ENCODE measurements at places on chromosomes 13 and 19. TPM values are rescaled to one million over a fixed set of nuclear protein-coding genes. Genes with fewer than 3 reads are reported as not detected.

- DNase-seq: peak; percentile 77
Observed at GRCh38 chr19:11324079-11324661, 15.3 kb downstream of the RAB3D start.

DNA sequence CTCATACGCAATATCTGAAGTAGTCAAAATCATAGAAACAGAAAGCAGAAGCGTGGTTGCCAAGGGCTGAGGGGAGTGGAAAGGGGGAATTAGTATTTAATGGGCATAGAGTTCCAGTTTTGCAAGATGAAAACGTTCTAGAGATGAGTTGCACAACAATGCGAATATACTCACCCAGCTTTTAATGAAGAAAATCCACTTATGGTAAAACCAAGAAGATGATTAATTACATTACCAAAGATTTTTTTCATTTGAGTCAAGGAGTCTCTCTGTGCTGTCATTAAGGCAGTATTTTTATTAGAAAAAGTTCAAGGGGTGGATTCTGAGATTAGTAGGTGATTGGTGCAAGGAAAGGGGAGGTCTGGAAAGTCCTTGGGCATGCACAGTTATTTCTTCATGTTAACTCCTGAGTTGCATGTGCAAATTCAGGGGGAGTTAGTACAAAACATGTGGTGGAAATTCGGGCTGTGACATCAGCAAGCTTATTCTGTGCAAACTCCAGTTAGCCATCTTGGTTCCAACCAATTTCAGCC, 6.9 kb upstream of the CBY2 start:
- no peak for DNase-seq

DNA sequence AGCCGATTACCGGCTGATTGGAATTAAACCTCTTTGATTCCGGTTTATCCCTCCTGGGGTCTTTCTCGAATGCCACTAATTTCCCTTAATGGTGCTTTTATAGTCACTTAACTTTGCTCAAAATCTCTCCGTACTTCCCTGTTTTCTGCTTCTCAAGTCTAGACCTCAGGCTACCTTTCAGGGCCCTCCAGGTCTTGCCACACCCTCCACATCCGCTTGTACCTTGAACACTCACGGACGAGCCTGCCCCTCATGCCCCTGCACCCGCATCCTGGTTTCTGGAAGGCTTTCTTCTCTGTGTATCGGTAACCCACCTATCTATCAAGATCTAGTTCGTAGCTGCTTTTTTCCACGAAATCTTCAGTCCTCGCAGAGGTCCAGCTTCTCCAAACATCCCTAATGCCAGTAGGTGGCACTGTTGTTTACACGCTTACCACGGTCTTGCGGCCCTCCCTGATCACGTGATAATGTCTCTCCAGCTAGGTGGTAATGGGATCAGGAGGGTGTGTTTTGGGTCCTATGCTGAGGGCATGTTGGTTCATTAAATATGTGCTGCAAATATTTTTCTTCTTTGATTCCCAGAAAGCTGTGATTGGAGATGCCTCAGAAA, 13.8 kb downstream of the ATP12A start:
- DNase-seq: peak; percentile 12

DNA sequence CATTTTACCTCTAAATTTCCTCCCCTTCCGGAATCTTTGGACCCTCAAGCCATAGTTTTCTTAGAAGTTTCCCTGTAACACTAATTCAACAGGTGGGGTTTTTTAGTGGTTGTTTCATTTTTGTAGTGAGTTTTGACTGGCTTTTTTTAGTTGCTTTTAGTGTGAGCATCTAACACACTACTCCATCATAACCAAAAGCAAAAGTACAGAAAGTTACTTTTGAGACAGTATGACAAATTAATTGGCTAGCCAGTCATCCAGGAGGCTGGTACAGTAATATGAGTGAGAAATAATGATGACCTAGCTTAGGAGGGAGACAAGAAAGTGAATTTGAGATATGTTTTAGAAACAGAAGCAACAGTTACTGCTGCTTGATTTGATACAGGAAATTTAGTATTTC, 71.5 kb downstream of the DNAJC15 start:
- DNase-seq: no peak

- DNase-seq: no peak
Observed at GRCh38 chr13:28392428-28392827, 102.5 kb downstream of the FLT1 start.

DNA sequence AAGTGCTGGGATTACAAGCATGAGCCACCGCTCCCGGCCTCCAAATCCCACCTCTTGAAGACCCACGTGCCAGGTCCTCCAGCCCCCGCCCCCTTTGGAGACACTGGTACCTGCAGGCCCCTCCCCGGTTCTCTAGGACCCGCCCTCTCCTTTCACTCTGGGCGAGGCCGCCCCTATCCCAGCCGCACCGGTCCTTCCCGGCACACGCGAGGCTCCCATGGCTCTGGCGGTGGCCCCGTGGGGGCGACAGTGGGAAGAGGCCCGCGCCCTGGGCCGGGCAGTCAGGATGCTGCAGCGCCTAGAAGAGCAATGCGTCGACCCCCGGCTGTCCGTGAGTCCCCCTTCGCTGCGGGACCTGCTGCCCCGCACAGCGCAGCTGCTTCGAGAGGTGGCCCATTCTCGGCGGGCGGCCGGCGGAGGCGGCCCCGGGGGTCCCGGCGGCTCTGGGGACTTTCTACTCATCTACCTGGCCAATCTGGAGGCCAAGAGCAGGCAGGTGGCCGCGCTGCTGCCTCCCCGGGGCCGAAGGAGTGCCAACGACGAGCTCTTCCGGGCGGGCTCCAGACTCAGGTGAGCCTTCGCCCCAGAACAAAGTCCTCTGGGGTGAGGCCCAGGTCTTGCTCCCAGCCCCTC, at the start of gene CBLC:
Gene CBLC (plus strand): TSS at position 176 of the 633 bp plus-strand sequence. CDS start 42 bp downstream, at position 218.
- peak; percentile 43 for DNase-seq

GRCh38 chr19:2185734-2186070, 22.0 kb downstream of the DOT1L start:
- DNase-seq: no peak

The RGS9BP gene
- total RNA-seq: not detected

The OR7D2 gene
- total RNA-seq: 0.03 TPM

DNA sequence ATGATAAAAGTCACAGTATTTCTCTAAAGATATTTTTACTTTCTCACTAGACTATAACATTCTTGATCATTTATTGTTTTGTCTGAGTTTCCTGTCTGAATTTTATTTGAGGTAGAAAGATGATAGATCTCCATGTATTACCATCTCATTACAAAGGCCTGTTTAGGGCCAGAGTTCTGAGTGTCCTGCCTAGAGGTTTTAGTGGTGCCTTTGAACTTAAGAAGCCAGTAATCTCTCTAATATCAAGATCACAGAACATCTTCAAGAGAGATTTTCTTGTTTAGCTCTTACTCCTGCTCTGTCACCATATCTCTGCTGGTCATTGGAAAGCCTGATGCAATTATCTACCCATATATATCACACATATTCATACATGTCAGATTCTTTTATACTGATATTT, 101.5 kb downstream of the ZAR1L start:
- DNase-seq: no peak

DNA sequence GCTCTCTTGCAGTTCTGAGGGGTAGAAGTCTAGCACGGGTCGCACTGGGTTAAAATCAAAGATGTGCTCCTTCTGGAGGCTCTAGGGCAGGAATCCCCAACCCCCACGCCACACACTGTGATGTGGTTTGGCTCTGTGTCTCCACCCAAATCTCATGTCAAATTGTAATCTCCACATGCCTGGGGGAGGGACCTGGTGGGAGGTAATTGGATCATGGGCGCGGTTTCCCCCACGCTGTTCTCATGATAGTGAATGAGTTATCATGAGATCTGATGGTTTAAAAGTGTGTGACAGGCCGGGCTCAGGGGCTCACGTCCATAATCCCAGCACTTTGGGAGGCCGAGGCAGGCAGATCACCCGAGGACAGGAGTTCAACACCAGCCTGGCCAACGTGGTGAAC, 26.6 kb upstream of the CALM3 start:
- no peak for DNase-seq

The FXYD3 gene
- not detected for total RNA-seq

The ZNF471 gene
- not detected for total RNA-seq

DNA sequence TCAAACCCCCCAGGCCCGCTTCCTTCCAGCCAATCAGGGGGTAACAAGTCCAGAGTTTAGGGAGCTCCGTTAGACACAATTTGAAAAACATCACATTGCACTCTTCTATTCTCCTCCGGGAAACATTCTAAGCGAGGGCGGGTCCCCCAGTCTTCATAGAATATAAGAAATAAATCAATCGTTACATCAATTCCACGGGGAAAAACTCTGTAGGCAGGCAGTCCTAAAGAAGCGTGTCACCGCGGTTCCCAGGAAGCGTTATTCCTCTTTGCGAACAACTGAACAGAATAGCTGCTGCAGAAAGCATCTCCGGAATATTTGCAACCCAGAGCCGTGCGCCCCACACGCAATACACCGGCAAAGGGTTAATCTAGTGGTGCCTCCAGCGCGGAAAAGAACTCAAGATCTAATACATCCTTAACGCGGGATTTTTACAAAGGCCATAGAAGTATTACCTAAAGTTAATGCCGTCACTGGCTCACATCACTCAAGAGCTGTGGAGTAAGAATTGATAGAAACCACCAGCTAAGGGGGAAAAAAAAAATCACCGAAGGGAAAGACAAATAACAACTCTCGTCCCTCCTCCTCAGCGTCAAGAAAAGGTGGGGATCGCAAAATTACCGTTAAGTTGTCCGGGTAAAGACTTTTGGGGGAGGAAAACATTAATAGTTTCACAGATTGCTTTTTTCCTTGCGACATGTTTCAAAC, 65.1 kb downstream of the KCNRG start:
- peak; percentile 66 for DNase-seq

Data from SJSA1 (cell line).